ENCODE measurements at places on chromosomes 2 and 18. TPM values are rescaled to one million over a fixed set of nuclear protein-coding genes. Genes with fewer than 3 reads are reported as not detected.

DNA sequence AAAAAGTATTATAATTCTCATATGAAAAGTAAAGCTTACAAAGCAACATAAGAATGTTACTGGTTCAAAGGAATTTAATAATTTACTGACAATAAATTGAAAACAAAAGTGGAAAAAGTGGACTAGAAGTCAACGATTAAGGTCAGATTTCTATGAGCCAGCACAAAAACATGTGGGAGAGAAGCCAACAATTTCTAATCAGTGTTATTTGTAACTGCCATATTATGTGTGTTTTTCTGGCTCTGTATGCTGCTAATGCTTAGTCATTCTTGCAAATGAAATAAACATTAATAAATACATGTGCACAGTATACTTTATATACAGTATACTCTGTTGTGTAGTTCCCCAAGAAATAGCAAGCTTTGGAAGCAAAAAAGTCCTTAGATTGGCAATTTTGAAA lies 301.3 kb upstream of the RGPD4 start:
- H3K4me3 ChIP-seq, result no peak overlapping the region
- no peaks in the 10 kb centered on the region for H3K36me3 ChIP-seq
- no peak overlapping the region for H3K27ac ChIP-seq

GRCh38 chr2:213122725-213123124 lies 28.7 kb downstream of the IKZF2 start:
- DNase-seq, result no peak
- peaks cover 3% of the 10 kb centered on the region for H3K36me3 ChIP-seq
- H3K4me1 ChIP-seq, result peaks cover 76% of the 10 kb centered on the region

Gene IGFBP5
- total RNA-seq, result not detected

- H3K27ac ChIP-seq, result no peak overlapping the region
- H3K4me1 ChIP-seq, result peaks cover 39% of the 10 kb centered on the region
- no peak overlapping the region for H3K4me3 ChIP-seq
- no peak for DNase-seq
- H3K27me3 ChIP-seq, result no peaks in the 10 kb centered on the region
These were observed 13.0 kb downstream of the PTPN4 start for GRCh38 chr2:119772767-119773166.

- H3K27ac ChIP-seq, result no peak within 1 kb of the TSS
- H3K4me1 ChIP-seq, result peaks cover 14% of the 10 kb centered on the region
- H3K36me3 ChIP-seq, result no peaks in the 10 kb centered on the region
These were observed at the start of gene FNDC4 for GRCh38 chr2:27494944-27495554. TSS of gene FNDC4 (minus strand) at chr2:27495200. CDS start at chr2:27494679, 521 bp downstream.

GRCh38 chr2:134716721-134717243 lies 2.0 kb downstream of the TMEM163 start:
- H3K27me3 ChIP-seq, result peaks cover 67% of the 10 kb centered on the region
- H3K27ac ChIP-seq, result no peak overlapping the region
- no peak overlapping the region for H3K4me3 ChIP-seq
- DNase-seq, result no peak

GRCh38 chr2:2806711-2807110 lies 475.6 kb upstream of the MYT1L start:
- no peaks in the 10 kb centered on the region for H3K36me3 ChIP-seq
- no peak for DNase-seq
- no peak overlapping the region for H3K27ac ChIP-seq
- H3K4me3 ChIP-seq, result no peak overlapping the region
- H3K27me3 ChIP-seq, result no peaks in the 10 kb centered on the region

DNA sequence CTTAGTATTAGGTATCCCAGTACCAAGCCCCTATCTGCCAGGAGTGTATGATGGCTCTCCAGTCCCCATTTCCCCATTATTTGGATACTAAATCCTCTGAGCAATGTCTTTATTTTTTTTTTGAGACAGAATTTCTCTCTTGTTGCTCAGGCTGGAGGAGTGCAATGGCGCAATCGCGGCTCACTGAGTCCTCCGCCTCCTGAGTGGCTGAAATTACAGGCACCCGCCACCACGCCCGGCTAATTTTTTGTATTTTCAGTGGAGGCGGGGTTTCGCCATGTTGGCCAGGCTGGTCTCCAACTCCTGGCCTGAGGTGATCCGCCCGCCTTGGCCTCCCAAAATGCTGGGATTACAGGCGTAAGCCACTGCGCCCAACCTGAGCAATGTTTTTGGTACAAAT lies 3.6 kb upstream of the PHLPP1 start:
- H3K36me3 ChIP-seq, result no peaks in the 10 kb centered on the region
- DNase-seq, result no peak
- H3K4me3 ChIP-seq, result no peak overlapping the region
- H3K27me3 ChIP-seq, result no peaks in the 10 kb centered on the region
- H3K4me1 ChIP-seq, result peaks cover 6% of the 10 kb centered on the region

Gene POTEF
- total RNA-seq, result not detected

DNA sequence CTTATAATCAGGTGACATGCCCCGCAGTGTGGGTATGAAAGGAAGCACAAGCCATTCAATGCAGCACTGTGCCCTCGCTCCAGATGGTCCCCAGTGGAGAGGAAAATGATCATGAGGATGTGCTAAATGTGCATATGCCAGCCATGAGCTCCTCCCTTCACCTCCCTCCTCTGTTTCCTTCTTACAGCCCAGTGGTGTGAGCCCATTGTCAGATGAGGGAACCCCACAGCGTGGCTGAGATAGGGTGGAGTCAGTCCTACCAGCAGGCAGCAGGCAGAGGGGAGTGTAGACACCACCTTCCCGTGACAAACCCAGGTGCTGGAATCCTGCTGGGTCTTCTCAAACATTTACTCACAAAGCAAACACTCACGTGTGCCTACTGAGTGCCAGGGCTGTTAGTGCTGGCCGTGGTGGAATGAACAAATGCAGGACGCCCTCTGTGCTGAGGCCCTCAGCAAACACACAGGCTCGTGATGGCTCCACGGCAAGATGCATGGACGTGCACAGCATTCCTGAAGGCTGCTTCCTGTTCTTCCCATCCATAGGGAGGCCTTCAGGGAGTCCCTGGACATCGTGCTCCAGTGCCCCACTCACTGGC lies 181.7 kb upstream of the TPO start:
- H3K4me1 ChIP-seq, result no peaks in the 10 kb centered on the region
- DNase-seq, result no peak
- H3K27me3 ChIP-seq, result no peaks in the 10 kb centered on the region
- H3K4me3 ChIP-seq, result no peak overlapping the region

Gene COL3A1
- total RNA-seq, result not detected

GRCh38 chr2:123578016-123578415 lies 447.1 kb upstream of the CNTNAP5 start:
- no peaks in the 10 kb centered on the region for H3K4me1 ChIP-seq
- H3K27me3 ChIP-seq, result no peaks in the 10 kb centered on the region
- no peak for DNase-seq
- no peaks in the 10 kb centered on the region for H3K36me3 ChIP-seq
- H3K4me3 ChIP-seq, result no peak overlapping the region

GRCh38 chr2:120562218-120563005 lies 173.3 kb upstream of the GLI2 start:
- no peaks in the 10 kb centered on the region for H3K36me3 ChIP-seq
- H3K4me1 ChIP-seq, result no peaks in the 10 kb centered on the region
- no peak overlapping the region for H3K27ac ChIP-seq
- H3K27me3 ChIP-seq, result peaks cover 3% of the 10 kb centered on the region
- no peak for DNase-seq
- H3K4me3 ChIP-seq, result no peak overlapping the region

DNA sequence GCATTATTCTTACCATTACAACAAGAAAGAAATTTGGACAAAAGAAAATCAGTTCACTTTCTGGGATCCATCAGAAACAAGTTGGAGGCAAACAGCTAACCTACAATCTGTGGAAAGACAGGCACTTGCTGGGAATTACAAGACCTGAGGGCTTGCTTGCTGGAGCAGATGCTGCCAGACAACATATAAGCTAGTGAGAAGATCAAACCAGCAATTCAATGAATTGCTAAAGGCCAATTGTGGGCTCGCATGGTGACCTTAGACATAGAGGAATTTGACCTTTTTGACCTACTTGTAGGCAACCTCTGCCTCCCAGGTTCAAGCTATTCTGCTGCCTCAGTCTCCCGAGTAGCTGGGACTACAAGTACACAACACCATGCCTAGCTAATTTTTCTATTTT lies 921.2 kb upstream of the CNTNAP5 start:
- H3K36me3 ChIP-seq, result no peaks in the 10 kb centered on the region
- no peak overlapping the region for H3K27ac ChIP-seq
- H3K4me1 ChIP-seq, result no peaks in the 10 kb centered on the region
- no peak for DNase-seq
- H3K4me3 ChIP-seq, result no peak overlapping the region

DNA sequence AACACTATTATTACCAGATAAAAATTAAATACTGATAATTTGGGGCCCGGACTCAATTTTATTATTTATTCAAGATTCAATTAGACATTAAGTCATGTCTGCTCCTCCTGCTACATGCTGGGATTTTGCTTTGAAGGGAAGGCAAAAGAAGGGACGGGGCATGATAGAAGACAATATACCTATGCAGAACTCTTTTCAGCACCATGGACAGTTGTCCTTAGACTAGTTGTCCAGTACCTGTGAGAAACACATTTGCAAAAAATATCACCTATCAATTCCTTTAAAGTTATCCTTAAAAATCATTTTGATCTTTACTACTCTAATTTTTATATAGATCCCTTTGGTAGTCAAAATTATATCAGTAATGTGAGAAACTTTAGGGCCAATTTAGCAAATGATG lies 100.2 kb upstream of the SULT1C3 start:
- no peak for DNase-seq
- H3K27ac ChIP-seq, result no peak overlapping the region
- H3K4me1 ChIP-seq, result no peaks in the 10 kb centered on the region
- no peak overlapping the region for H3K4me3 ChIP-seq
- no peaks in the 10 kb centered on the region for H3K27me3 ChIP-seq
- no peaks in the 10 kb centered on the region for H3K36me3 ChIP-seq

Data from activated CD8-positive, alpha-beta T cell treated with anti-CD3 and anti-CD28 coated beads for 36 hours (primary cell).